ENCODE measurements at places on chromosomes 16 and 17. TPM values are rescaled to one million over a fixed set of nuclear protein-coding genes. Genes with fewer than 3 reads are reported as not detected.

CPNE2 gene
- total RNA-seq: 43.3 TPM

ANKS4B gene
- 0.14 TPM for total RNA-seq

MAF gene
- total RNA-seq: 0.72 TPM

CES5A gene
- total RNA-seq: not detected

GPR142 gene
- total RNA-seq: not detected

Measured in A549 treated with DMSO at 1 μM for 4 hours (cell line).